Stimulated activated CD4-positive, alpha-beta T cell treated with anti-CD3 and anti-CD28 coated beads, Interleukin-15, amount 100 ng/mL, for 1 hour (primary cell): ENCODE measurements at places on chromosomes 7 and 10.

DNA sequence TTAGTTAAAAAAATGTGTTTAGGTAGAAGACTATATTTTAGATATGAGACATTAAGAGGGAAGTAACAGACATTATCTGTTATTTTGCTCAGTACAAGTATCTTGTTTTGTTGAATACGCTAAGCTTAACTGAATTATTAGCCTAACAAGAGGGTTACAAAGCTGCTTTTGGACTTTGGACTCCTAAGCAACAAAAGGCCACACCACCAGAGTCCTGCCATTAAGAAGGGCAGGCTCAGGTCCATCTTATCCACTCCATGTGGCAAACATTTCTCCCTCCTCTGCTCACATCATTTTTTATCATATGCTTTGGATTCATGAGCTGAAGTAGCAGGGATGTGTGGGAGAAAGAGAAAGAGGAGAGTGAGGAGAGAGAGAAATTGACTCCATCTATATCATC, 33.5 kb downstream of the OSBPL3 start:
- DNase-seq, result no peak

- no peak for DNase-seq
Observed at GRCh38 chr7:25353196-25353595, 124.9 kb upstream of the NPVF start.

DNA sequence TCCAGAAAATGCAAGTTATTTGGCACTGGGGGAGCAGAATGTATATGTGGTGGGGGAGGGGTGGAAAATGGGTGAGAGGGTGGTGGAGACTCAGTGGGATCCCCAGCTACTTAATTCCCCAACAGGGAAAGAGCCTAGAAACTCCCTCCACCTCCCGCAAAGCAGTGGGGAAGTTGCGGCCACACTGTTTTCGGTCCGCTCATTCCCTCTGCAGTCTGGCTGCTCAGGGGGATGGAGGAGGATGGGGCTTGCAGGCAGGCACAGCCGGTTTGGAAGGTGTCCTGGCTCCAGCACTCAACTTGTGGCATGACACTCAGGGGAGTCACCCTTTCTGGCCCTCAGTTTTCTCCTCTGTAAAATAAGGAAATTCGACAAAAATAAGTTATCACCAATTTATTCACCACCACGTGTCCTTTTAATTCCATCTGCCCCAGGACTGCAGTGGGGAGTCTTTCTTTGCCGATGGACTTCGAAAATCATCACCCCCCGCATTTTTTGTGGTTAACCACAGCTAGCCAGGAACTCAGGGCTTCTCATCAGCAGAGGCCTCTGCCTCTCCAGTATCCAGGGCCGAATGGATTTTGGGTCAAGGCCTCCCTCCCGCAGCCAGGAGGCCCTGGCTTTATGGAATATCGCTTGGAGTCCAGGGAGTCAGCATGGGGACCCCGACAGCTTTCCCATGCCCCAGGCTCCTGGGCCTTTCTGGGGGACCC, 1.6 kb upstream of the HTRA1 start:
- DNase-seq, result no peak

GRCh38 chr10:5833814-5834213, 20.6 kb upstream of the GDI2 start:
- DNase-seq, result no peak

DNA sequence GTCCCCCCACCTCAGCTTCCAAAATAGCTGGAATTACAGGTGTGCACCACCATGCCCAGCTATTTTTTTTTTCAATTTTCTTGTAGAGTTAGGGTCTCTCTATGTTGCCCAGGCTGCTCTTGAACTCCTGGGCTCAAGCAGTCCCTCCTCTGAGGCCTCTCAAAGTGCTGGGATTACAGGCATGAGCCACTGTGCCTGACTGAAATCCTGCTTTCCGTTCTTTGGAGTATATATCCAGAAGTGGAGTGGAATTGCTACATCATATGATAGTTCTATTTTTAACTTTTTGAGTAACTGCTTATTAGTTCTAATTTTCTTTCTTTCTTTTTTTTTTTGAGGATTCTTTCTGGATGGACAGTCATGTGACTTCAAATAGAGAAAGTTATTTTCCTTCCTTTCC, 62.9 kb upstream of the ZMIZ2 start:
- no peak for DNase-seq

GRCh38 chr10:14050598-14050997, 280.1 kb downstream of the FRMD4A start:
- no peak for DNase-seq

DNA sequence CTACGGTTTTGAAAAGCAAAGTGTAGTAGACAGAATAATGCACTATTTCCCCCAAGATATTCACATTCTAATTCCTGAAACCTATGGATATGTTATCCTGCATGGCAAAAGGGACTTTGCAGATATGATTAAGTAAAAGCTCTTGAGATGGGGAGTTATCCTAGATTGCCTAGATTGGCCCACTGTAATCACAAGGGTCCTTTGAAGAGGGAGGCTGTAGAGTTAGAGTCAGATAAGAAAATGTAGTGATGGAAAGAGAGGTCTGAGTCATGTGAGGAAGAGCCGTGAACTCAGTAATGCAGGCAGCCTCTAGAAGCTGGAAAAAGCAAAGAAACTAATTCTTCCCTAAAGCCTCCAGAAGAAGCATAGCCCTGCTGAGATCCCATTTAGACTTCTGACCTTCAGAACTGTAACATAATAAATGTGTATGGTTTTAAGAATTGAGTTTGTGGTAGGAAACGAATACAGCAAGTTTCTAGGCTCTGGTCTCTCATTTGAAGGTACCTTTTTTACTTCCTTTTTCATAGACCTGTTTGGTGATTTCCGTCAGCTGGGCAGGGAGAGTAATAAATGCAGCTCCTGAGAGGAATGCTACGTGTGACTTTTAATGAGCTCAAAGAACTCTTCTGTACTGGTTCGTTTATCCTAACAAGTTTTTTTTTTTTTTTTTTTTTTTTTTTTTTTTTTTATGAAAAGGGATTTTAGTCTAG, 41.9 kb upstream of the NXPH1 start:
- no peak for DNase-seq

DNA sequence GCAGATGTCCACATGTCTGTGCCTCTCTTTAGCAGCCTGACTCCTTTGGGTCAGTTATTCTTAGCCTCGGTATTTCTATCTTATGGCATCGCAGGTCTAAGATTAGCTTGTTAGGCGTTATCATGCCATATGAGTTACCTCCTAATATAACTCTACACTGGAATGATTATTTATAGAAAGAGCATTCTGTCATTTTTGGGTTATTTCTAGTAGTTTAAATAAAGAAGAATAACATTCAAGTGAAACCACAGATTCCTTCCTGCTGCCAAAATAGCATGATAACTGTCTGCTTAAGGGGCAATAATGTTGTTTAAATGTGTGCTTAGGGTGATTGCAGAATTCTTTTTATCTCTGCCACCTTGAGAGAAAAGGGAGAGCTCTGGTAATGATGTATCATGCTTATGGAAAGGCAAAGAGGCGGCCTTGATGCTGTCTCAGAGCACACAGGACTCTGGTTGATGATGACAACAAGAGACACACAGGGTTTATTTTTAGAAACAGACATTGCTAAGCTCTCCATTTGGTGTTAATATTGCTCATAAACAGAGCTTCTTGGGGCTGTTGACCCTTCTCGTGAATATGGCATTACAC, 10.4 kb downstream of the HDAC9 start:
- DNase-seq, result no peak

DNA sequence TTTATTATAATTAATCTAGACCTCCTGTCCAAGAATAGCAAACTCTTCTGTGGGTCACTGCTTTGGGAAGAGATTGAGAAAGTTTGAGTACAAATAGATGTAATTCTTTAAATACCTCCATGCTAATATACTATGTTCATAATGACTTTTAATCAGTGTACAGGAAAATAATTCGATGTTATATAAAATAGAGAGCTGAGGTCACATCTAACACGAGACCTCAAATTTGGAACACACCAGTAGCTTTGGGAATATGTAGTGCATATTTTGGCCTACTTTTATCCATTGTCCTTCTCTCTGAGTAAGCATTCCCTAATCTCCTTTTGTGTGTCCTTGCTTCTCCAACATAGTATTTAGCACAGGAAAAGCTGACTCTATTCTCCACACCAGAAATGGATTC, 27.3 kb upstream of the CABCOCO1 start:
- DNase-seq, result no peak

DNA sequence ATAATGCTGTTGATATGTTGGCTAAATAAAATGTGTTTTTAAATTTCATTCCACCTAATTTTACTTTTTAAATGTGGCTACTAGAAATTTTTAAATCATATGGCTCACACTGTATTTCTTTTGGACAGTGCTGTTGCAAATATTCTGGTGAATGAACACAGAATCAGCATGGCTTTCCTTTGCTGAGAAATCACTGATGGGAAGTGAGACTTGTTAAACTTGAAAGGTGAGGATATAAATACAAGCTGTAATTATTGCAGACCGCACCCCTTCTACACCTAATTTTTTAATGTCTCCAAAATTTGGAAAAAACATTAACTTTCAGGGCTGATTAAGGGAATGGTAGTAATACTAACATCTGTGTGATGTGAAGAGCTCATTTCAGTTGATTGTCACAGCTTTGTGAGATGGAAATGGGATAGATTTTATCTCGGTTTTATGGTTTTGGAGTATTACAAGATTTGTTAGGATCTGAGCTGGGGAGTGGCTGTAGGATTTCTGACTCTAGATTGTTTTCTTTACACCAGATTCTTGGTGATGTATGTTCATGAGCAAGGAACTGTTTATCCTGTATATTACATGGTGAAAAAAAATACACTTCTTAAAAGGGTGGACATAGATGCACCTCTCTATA, 1.3 kb downstream of the MIOS start:
- DNase-seq, result no peak

GRCh38 chr10:27714349-27714748, 31.3 kb downstream of the MKX start:
- no peak for DNase-seq

GRCh38 chr7:156585025-156585648, 55.4 kb upstream of the RNF32 start:
- no peak for DNase-seq

DNA sequence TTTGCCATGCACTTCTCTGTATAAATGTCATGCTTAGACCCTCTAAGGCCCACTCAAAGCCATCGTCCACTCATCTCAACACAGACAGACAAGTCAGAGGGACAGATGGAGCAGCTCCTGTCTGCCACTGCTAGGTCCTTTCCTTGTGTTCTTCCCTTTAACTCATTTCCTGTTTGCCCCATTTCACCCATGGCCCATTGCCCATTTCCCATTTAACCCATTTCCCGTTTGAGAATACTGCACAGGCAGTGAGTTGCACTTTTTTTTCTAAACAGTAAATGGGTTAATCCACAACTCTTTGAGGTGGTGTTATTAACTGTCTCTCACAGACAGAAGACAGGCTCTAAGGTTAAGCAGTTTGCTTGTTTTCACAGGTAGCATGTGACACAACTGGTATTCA, 179.3 kb downstream of the NPSR1 start:
- no peak for DNase-seq

GRCh38 chr10:19606968-19607367, 209.3 kb upstream of the PLXDC2 start:
- no peak for DNase-seq

DNA sequence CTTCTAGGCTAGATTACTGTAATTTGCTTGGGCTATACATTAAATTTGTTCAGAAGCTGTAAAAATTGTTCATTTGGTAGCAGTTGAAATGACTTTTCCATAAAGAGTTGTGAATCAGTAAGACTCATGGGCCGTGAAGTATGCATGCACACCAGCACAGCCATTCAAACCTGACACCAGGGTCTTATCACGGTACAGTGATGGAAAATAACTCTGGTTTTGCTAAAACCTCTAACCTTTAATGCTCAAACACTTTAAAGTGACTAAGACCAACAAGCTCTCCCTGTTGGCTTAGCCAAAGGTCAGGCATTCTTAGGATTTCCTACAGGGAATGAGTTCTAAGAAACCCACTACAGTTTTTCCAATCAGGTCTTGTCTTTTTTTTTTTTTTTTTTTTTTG, 11.5 kb downstream of the ARL3 start:
- DNase-seq, result no peak

- DNase-seq, result no peak
Observed at GRCh38 chr7:31123726-31124125, 71.6 kb downstream of the ADCYAP1R1 start.

GRCh38 chr7:15989194-15989593, 302.7 kb upstream of the MEOX2 start:
- no peak for DNase-seq

DNA sequence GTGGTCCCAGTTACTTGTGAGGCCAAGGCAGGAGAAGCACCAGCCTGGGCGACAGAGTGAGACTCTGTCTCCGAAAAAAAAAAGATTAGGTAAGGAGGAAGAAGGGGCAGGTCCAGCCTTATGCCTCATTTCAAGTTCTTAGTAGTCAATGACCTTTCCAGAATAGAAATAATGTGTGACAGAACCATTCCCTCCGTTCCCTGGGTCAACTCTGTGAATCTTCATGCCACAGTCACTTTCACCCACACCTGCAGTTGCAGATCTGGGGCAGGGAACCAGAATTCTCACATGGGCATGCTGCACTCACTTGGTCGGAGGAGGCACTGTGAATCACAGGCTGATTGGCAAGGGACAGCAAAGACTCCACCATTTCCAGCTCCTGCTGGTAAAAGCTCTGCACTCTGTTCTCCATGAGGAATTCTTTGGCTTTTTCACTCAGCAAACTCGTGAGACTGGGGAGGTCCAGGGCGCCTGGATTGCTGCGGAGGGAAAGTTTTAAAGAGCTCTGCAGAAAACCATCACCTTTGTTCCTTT, 20.7 kb downstream of the STN1 start:
- no peak for DNase-seq
